Stomach (tissue), 19 donors: ENCODE measurements at places on chromosomes 2 and 18.

DNA sequence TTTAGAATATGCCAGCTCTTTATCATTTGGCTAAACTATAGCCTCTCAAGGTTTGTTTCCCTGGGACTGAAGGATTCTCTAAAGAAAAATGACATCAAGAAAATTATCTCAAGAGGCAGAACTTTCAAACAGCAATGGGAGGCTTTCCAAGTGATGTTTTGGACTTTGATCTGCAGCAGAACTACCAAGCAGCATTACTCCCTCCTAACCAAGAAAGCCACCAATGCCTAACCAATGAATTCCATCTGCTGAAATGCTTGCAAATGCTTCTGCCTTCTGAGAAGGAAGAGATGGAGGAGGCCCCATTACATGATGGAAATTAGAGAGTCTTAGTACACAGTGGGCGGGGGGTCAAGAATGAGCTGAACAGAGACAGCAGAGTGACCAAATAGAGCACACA lies 95.1 kb upstream of the SLC35G4 start:
- no peak overlapping the region for H3K27ac ChIP-seq
- no peak overlapping the region for H3K4me3 ChIP-seq
- DNase-seq, result no peak
- H3K27me3 ChIP-seq, result no peaks in the 10 kb centered on the region

- no peak overlapping the region for H3K27ac ChIP-seq
- DNase-seq, result no peak
- H3K27me3 ChIP-seq, result no peaks in the 10 kb centered on the region
- H3K4me3 ChIP-seq, result no peak overlapping the region
- H3K36me3 ChIP-seq, result peaks cover 1% of the 10 kb centered on the region
These were observed 110.5 kb upstream of the LYPD6 start for GRCh38 chr2:149219856-149220255.

DNA sequence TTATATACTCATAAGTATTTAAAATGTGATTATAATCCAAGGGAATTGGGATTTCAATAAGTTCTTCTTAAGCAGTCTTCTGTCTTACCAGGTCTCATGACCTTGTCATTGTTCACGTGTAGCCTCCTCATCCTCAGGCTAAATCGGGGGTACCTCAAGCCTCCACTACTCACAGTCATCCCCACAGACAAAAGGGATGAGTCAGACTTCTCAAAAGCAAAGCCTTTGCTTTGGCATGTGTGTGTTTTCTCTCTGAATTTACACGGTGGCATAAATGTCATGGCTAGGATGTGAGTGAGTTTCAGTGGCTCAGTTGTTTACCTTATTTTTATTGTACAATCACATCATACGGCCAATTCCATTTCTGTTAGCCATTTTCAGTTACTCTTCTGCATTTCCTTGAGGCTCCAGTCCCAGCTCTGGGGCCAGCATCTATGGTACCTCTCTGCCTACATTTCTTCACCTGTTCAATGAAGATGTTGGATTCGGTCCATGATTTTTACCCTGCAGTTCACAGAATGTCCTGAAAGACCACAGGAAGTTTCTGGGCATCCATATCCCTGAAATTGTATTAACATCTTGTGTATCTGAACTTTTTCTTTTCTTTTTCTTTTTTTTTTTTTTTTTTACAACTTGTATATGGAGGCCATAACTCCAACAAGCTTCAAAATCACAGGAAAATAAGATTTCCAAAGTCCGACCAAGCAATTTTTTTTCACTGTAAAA lies 195.3 kb downstream of the FHOD3 start:
- H3K4me3 ChIP-seq, result no peak overlapping the region
- H3K27me3 ChIP-seq, result no peaks in the 10 kb centered on the region
- H3K4me1 ChIP-seq, result no peaks in the 10 kb centered on the region
- no peak for DNase-seq
- no peak overlapping the region for H3K27ac ChIP-seq

DNA sequence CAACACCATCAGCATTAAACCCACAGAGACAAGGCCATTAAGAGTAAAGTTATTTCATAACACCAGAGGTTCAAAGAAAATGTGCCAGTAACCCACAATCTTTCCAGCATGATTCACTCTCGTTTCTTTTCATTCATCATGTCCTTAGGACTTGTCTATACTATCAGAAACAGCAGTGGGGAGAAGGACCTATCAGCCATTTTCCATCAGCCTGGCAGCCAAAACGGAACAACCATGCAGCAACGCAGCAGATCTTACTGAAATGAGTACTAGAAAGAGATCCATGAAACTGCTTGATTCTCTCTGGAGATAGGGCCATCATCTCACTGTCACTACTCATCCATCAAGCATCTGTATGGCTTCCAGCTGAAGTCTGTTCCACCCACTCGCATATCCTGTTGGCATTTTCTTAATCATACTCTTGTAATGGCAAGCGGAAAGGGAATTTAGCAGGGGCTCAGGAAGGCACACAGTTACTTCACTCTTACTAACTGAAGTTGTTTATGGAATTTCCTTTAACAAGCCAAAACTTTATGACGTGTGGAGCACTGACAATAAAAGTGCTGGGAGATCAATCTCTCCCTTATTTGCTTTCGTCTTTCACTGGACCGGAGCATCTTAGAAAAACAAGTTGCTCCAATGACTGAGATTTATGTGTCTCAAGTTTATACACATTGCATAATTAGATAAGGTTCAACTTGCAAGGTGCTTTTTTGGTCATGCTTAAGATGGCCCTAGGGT lies 69.7 kb downstream of the EPHA4 start:
- H3K4me1 ChIP-seq, result no peaks in the 10 kb centered on the region
- no peak overlapping the region for H3K4me3 ChIP-seq
- no peaks in the 10 kb centered on the region for H3K27me3 ChIP-seq
- no peaks in the 10 kb centered on the region for H3K36me3 ChIP-seq
- H3K27ac ChIP-seq, result no peak overlapping the region

DNA sequence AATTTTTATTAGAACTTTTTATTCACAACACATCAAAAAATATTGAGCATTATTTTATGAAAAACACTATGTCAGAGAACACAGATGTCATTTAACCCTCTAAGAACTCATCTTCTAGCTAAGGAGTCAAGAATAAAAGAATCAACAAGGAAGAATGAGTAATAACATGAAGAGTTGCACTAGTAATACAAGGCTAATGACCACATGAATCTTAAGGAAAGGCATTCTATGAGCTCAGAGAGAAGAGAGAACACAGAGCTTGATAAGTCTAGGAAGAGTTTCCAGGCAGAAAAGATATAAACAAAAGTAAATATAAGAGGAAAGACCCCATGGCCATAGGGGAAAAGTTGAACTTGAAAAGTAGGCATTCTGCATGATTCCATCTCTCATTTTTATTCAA lies 166.5 kb downstream of the MAIP1 start:
- H3K27me3 ChIP-seq, result no peaks in the 10 kb centered on the region
- H3K4me3 ChIP-seq, result no peak overlapping the region
- peaks cover 10% of the 10 kb centered on the region for H3K4me1 ChIP-seq
- H3K36me3 ChIP-seq, result no peaks in the 10 kb centered on the region

GRCh38 chr2:227942021-227942420 lies 70.6 kb downstream of the DAW1 start:
- DNase-seq, result no peak
- no peaks in the 10 kb centered on the region for H3K27me3 ChIP-seq
- no peaks in the 10 kb centered on the region for H3K4me1 ChIP-seq
- no peak overlapping the region for H3K27ac ChIP-seq
- no peaks in the 10 kb centered on the region for H3K36me3 ChIP-seq
